ENCODE measurements at places on chromosomes 12 and 14.

DNA sequence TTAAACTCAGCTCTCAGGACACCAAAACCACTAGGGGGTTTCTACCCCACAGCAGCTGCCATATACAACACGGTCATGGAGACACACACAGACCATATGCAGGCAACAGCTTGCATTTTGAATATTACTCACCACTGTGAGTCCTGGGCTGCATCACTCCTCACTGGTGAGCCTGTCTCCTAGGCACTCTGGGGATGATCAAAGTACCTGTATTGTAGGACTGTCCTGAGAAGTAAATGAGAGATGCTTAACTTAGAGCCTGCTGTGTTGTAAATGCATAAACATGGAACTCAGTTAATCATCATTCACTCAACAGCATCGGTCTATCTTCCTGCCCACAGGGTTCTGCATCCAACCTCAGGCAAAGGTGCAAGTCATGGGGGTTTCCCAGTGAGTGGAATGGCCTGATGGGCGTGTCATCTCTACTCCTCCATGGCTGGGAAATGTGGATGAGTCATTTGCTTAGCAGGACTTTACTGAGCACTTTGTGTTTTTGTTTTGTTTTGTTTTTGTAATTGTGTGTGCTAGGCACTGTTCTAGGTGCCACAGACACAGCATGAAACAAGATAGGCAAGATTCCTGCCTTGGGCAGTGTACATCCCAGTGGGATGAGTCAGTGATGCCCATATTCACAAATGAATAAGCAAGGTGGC lies 1141.2 kb upstream of the TMEM132C start:
- DNase-seq = no peak

- DNase-seq = no peak
Observed at GRCh38 chr12:132803888-132804287, 24.8 kb downstream of the GOLGA3 start.

DNA sequence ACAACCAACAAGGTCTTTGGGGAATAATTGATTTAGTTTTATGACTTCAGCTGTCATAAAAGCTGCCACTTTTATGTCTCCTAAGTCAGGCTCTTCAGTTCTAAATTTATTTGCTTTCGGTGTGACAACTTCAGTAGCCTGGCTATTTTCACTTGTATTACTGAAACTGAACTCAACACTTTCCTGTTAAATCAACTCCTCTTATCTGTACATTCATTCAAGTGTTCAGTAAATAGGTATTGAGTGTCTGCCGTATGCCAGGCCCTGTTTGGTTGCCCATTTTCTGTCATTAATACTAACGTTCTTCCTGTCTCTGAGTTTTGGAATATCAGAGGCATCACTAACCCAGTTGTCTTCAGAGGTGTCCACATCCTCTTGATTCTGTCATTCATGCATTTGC lies 7.5 kb downstream of the UTP20 start:
- DNase-seq = no peak

GRCh38 chr12:75660107-75660530 lies 148.7 kb upstream of the KRR1 start:
- no peak for DNase-seq

DNA sequence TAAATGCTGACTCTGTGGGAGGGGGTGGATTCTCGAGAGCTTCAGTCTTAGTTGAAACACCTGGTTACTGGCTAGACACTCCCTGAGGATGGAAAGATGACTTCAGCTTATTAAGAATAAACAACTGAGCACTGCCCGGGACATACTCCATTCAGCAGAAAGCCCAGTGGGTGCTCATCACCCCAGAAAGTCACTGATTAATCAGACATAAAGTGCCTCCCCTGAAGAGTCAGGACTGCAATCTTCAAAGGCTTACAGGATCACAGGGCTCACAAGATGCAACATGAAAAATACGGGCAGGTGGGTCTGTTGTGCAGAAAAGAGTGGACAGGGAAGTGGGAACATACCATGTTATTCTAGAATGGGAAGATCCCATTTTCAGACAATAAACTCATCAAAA lies 207.0 kb downstream of the CALM1 start:
- DNase-seq = no peak

GRCh38 chr12:54296393-54297099 lies 4.3 kb downstream of the NFE2 start:
- no peak for DNase-seq

DNA sequence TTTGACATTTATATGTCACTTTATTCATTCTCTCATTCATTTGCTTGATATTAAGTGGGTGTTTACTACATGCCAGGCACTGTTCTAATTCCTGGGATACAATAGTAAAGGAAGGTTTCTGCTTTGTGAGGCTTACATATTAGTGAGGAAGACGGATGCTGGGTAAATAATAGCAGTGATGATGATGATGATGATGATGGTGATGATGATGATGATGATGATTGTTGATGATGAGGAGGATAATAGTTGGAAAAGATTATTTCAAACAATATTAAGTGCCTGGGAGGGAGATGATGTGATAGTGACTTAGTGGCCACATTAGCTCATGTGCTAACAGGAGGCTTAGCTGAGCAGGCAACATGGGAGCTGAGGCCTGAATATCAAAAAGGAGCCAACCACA lies 19.3 kb upstream of the TMEM233 start:
- no peak for DNase-seq

Measured in stimulated activated CD4-positive, alpha-beta T cell treated with anti-CD3 and anti-CD28 coated beads, Interleukin-1b, Interleukin-23, amount 100 ng/mL, for 1 hour (primary cell).